Stimulated activated CD8-positive, alpha-beta memory T cell treated with anti-CD3 and anti-CD28 coated beads, Interleukin-4, amount 100 ng/mL, for 24 hours (primary cell): ENCODE measurements at places on chromosomes 3 and 15.

DNA sequence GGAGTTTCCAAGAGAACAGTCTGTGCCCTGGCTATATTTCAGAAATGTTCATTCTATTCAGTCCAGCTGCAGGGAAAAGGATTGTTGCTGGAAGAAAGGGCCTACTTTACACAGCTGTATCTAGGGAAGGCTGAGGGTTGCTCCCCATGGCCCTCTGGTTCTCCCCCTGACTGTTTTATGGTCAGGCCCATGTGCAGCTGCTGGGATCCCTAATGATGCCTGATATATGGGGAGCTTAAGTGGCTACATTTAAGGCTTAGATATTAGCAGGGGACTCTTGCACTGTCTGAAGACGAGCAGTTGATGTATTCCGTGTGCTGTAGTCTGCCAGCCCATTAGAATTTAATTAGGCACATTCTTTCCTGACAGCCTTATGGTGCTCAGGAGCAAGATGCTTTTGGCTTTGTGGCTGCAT, 72.0 kb downstream of the FAM43A start:
- DNase-seq, result no peak

DNA sequence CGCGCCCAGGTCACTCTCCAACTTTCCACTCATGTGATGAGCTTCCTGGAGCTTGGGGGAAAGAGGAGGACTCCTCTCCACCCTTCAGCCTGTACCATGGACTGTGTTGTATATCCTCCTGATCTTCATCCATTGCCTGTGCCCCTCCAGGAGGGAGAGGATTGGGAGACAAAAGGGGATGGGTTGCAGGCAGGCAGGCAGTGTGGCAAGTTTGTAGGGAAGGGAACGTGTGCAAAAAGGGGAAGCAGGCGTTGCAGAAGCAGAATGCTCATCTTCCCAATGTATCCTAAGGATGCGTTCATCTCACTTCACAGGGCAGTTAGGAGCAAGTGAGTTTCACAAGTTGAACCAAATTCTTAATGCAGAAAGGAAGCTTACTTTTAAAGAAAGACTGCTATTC, 28.1 kb upstream of the GHSR start:
- no peak for DNase-seq

DNA sequence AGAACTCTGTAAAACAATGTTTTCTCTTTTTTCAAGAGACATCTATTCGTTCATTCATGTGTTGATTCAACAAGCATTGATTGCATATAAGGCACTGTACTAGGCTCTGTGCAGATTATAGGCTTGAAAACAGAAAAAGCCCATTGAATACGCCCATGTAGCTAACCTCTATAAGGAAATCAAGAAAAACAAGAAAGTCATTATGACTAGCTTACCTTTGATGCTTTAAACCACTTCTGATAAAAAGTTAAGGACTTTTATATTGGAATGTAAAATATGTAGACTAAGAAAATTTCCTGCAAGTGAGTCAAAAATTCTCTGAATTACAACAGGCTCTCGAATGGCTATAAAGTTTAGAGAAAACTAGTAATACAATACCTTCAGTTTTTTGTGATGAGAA, 92.5 kb downstream of the BDH1 start:
- DNase-seq, result no peak

DNA sequence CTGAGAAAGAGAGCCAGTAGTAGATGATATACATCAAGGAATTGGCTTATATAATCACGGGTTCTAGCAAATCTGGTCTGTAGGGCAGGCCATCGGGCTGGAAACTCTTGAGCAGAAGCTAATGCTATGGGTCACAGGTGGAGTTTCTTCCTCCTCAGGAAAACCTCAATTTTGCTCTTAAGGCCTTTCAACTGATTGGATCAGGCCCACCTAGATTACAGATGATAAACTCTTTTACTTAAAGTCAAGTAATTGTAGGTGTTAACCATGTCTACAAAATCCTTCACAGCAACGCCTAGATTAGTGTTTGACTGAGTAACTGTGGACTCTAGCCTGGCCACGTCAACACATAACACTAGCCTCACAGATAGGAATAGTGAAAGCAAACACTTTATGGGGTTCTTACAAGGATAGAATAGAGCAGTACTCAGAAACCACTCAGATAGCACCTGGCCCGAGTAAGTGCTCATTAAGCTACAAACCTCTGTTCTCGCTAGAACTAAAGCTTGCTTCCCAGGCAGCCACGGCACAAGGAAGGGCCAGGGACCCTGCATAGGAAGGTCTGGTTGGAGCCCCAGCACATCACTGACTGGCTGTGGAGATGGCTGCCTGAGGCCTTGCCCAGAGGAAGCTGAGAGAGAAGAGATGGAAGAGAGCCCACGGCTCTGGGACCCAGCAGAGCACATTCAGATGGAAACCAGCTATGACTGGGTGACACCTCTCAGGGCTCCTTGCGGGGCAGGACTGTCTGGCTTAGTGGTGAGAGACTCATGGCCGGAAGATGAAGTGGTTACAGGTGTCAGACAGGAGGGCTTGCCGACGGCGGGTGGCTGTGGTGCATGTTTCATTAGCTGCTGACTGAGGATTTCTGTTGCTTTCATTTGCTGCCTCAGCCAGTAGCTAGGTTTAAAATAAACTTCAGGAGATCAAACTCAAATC, 202.5 kb upstream of the TLE3 start:
- peak; percentile 69 for DNase-seq

DNA sequence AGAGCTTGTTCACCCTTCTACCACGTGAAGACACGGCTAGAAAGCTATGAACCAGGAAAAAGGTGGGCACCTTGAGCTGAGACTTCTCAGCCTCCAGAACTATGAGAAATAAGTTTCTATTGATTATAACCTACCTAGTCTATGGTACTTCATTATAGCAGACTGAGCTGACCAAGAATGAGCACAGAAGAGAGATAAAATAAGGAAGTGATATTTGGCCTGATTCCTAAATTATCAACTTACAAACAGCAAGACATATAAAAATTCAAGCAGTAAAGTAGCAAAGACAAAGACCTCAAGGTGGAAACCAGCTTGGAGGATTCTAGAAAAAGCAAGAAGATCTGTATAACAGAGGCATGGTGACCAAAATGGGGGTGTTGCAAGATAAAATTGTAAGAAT, 63.9 kb upstream of the OSTN start:
- DNase-seq, result no peak

GRCh38 chr3:183879243-183879642, 5.4 kb downstream of the PARL start:
- no peak for DNase-seq

DNA sequence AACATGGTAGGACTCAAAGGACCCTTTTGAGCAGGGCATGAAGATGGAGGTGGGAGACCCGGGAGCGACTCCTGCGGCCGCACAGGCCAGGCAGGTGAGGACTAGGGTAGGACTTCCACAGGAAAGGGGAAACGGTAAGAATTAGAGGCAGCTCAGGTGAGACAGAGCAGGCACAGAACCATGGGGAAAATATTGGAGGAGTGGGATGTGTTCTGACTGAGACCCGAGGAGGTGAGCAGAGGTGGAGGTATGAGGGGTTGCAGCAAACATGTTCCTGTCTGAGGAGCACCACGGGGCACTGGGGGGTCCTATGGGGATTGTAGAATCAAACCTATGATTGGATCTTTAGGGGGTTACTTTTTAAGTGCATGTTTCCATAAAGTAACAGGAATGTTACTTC, 1.4 kb upstream of the ISG20 start:
- no peak for DNase-seq

DNA sequence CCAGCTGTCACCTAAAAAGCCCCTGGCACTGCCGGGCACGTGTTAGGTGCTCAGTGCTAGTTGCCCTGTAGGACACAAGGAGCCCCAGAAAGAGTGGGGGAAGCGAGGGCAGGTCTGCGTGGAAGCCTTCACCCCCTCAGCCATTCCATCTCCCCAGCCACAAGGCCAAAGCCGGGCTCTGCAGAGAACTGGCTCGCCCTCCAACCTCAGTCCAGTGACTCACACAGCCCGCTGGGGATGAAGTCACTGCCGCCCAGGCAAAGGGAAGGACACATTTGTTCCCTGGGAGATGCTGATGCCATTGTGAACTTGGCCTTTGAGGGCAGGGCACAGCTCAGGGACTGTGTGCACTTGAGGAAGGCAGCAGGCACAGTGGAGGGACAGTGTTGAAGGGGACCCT, 48.1 kb downstream of the IQSEC1 start:
- DNase-seq, result no peak

DNA sequence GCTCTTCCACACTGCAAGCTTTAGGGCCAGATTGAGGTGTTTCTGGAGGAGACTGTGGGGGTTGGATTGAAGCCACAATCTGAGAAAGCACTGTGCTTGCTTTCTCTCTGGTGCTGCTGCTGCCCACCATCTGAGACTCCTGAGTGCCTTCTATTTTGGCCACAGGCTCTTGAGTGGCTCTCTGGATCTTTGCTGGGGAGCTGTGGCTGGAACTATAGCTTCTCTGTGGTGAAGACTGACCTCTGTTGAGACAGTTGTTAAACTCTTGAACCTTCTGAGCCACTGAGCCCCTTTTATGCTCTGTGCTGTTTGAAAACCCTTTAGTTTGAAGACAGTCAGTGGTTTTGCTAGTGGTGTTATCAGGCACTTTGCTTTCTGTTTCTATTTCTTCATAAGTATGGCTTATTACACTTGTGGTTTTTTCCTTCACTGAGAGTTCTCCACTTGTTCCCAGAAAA, 108.7 kb upstream of the TSPAN3 start:
- DNase-seq, result no peak

DNA sequence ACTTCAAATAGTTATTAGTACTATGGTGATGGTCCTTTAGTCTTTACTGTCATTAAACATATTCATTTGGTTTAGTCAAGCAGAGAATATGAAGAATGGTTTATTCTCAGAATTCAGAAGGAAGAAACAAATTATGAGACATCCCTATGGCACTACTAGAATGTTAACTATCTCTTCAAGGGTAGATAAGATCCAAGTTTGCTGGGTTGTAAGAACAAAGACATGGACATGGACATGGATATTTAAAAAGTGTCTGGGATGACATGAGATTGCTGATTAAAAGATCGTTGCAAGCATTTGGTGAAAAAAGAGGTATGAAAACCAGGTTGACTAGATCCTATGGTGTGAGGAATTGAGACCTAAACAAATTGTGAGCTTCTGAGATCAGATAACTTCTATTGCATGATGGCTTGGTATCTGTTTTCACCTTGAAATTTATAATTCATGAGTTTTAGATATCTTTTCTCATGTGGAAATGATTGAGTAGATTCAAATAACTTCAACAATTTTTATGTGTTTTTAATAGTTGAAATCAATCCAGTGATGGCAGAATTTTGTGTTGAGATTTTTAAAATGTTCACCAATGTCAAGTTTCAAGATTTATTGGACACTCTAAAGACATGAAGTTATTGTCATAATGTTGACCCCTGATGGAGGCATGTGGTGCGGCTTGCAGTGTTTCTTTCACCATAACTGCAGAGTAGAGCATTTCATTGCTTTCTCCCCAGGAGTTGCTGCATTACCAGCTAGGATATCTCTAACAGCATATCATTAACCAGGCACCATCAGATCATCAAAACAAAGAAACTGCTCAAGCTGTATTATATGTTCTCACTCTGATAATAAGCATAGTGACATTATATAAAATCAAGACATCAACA, 72.6 kb downstream of the NAALADL2 start:
- DNase-seq, result no peak

DNA sequence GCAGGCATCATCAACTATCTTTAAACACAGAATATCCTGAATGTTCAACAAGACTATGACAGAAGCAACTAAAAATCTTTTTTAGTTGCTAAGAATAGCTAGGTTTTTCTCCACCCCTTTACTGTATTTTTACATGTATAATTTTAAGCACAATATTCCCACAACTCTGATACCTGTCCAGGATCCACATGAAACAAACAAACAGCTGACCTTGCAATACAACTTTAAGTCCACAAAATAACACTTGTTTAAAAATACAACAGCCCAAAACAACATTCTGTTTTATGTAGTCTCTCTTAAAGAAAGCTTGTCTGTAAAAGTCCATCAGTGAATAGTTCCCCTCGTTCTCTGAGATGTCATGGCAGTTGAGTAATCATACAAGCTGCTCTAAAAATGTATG, 41.1 kb downstream of the IFT57 start:
- no peak for DNase-seq

DNA sequence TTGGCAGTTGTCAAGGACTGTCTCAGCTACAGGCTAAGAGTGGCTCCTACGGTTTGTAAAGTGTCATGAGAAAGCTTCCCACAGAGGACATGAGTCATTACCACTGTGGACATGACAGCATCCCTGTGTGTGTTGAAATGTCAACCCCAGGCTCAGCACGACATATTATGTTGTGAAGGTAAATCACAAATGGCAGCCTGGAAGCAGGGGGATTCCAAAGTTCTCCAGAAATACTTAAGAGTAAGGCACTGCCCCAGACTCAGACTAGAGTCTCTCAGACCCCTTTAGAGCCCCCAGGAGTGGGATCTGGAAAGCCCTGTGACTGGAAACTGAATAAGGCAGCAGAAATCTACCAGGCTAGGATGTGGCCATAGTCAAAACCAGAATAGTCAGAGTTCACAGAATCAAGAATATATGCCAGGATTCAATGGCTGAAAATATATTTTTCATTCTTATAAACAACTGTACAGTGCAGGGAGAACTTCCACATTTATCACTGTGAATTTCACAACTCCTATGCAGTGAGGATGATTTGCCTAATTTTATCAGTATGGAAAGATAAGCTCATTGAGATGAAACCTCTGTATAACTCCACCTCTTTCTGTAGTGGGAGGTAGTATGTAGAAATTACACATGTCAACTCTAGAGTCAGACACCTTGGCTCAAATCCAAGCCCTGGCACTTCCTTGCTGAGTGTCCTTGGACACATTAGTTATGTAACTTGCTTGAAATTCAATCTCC, 237.1 kb upstream of the CFAP20DC start:
- no peak for DNase-seq

- no peak for DNase-seq
These were observed 309.1 kb downstream of the KCNH8 start for GRCh38 chr3:19457449-19457848.

GRCh38 chr3:158768361-158768787, 33.5 kb upstream of the MFSD1 start:
- no peak for DNase-seq

- DNase-seq, result no peak
These were observed 3.5 kb downstream of the FURIN start for GRCh38 chr15:90871716-90872485.

DNA sequence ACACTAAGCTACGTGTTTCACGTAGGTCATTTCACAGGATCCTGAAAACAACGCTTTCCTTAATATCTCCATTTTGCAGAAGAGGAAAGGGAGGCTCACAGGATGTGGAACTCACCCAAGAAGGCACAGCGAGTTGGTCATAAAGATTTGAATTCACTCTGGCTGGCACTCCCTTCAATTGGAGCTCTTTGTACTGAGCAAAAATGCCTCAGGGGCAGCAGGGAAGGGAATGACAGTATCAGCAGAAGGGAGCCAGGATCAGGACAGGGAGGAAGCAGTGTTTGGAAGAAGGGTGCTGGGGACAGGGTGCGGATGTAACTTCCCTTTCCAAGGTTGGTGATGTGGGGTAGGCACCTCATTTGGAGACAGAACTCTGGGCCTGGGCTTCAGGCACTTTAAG, 1.1 kb upstream of the ST6GAL1 start:
- no peak for DNase-seq
